ENCODE measurements at places on chromosomes 2 and 18.
A peak's percentile ranks its signal among the peaks of the same experiment; 100 is the strongest.

DNA sequence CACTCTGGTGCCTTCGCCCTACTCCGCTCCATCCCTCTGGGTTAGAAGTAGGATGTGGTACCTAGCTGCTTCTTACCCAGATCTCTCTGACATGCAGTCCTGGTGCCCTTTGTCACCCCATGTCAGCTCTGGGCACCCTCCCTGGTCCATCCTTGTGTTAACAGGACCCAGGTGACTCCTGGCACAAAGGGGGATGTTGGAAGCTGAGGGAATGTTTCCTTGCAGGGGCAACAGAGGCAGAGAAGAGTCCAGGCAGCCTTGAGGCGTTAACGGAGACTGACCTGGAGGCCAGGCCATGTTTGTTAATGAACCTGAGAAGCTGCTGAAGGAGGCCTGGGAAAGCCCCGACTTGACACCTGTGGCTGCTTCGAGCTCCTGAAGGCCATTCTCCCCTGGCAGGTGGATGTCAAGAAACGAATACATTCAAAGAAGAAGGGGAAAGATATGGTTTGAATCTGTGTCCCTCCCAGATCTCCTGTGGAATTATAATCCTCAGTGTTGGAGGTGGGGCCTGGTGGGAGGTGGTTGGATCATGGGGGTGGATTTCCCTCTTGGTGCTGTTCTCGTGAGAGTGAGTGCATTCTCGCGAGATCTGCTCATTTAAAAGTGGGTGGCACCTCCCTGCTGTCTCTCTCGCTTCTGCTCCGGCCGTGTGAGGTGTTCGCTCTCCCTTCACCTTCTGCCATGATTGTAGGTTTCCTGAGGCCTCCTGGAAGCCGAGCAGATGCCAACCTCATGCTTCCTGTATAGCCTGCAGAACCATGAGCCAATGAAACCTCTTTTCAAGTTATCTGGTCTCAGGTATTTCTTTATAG, 31.4 kb downstream of the NPPC start:
- DNase-seq, result no peak

GRCh38 chr2:200962811-200963123, 693 bp downstream of the ORC2 start:
- DNase-seq, result no peak

GRCh38 chr2:237259201-237259600, 154.8 kb downstream of the COL6A3 start:
- no peak for DNase-seq

- DNase-seq, result no peak
Observed at GRCh38 chr18:10850216-10850615, 299.2 kb downstream of the PIEZO2 start.

DNA sequence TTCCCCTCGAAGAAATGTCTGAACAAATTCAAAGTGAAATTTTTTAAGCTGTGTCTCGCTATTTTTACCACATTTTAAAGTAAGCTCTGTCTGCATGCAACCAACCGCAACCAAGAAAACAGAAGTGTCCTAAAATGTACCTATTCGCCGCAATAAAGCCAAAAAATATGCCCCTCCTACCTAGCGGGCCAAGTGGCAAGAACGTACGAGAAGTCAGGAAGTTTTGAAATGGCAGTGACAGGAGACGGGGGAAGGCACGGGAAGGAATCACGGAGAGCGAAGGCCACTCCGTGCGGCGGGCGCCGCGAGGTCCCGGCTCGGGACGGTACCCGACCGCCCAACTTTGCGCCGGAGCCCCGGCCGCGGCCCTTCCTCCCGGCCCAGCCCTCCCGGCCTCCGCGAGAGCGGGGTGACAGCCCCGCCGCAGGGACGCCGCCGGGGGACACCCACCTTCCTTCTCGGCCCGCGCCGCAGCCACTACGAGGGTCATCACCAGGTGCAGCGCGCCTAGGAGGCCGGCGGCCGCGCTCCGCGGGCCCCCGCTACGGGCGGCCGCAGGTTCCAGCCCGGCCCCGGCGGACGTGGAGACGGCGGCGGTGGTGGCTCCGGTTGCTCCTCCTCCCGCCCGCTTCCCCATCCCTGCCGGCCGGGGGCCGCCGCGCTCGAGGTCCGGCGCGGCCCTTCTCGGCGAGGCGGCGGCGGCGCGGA, 568 bp downstream of the TMEM131 start:
- peak; percentile 14 for DNase-seq

DNA sequence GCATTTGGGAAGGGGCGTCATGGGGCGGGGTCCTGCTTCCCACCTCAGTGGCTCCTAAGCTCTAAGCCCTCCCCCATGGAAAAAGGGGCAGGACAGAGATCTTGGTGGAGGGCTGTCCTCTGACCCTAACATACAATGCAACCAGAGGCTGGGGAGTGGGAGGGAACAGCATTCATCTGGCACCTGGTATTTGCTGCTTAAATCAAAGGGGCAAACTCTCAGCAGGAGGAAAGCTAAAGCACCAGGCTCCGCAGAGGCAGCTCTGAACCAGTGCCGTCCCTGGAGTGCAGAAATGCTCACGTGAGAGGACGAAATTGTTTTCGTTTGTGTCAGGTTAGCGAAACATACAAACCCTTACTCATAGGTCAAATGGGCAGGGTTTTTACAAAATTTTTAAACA, 92.7 kb upstream of the PXDN start:
- DNase-seq, result no peak

GRCh38 chr2:101371636-101372035, 15.7 kb downstream of the CREG2 start:
- DNase-seq, result no peak

GRCh38 chr2:11168488-11168887, 13.2 kb downstream of the SLC66A3 start:
- no peak for DNase-seq

DNA sequence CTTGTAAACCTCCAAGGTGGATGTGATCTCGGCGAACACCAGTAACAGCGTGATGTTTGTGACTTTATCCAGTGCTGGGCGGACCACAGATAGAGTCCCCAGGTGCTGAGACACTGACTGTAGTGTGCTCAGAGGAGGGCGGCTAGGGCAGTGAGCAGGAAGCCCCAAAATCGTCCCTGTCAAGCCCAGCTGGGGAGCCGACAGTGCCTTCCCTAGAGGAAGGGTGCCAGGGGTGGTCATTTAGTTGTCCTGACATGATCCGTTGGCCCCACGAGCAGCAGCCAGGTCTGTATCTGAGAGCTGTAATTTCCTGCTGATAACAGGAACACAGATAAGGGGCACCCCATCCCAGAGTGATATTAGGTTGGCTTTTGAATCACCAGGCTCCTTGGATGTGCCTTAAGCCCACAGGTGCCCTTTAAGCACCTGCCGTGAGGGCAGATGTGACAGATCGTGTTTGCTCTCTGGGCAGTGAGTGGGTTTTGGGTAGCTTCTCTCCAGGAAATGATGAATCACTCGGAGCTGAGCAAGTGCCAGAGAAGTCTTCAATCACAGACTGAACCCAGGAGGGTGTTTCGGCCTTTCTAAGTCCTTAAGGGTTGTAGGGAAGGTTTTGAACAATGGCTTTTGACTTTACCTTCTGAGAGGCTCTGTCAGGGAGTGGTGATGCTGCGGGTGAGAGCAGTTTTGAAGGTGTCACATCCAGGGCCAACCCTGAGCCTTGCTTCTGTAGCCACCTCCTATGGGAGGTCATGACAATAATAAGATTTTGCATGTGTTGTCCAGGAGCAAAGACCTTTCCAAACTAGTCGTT, 7.7 kb downstream of the LPIN1 start:
- DNase-seq, result no peak

GRCh38 chr2:197576631-197577030, 60.8 kb downstream of the MOB4 start:
- DNase-seq, result no peak

GRCh38 chr2:120110507-120110906, 97.6 kb downstream of the EPB41L5 start:
- no peak for DNase-seq

DNA sequence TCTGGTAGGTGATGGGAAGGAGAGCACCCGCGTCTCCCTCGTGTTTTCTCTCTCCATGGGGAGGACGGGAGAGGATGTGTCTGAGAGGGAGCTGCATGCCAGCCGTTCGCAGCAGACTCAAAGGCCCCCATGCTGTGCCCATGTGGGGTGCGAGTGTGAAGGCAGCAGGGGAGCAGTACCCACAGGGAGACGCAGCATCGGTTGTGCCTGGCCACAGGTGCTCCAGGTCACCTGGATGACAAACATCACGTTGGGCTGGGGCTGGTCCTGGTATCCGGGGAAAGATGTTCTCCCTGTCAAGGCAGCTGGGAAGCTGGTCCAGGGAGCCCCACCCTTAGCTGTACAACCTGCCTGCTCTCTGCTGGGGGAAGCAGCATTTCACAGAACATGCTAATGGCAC, 119.5 kb upstream of the SALL3 start:
- no peak for DNase-seq

DNA sequence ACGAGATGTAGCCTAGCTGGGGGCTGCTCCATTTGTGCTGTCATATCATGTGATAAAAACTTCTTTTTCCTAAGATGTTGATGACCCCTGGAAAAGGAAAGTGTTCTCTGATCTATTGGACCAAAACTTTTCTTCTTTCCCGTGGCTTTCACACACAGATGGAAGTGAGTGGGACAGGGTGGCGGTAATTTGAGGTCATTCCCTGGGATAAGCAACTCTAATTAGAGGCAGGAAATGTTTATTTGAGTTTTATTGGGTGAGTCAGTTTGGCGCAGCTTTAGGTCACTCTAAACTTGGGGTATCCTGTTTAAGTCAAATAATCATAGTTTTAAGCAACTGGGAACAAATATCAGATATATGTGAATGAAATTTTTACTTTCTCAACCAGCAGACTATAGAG, 221.0 kb upstream of the EPAS1 start:
- DNase-seq, result no peak

GRCh38 chr2:181178130-181178529, 197.7 kb downstream of the UBE2E3 start:
- DNase-seq, result no peak

DNA sequence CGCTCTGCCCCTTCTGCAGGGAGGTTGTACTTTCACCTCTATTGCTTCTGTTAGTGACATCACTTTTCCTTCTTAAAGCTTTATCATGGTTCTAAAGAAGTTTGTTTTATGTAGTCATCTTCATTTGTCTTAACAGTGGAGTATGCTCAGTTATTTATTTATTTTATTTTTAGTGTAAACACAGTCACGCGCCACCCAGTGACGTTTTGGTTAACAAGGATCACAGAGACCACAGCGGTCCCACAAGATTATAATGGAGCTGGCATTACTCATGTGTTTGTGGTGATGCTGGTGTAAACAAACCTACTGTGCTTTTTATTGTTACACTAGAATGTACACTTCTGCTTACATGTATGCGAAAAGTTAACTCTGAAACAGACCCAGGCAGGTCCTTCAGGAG, 89.9 kb downstream of the SOX11 start:
- no peak for DNase-seq

DNA sequence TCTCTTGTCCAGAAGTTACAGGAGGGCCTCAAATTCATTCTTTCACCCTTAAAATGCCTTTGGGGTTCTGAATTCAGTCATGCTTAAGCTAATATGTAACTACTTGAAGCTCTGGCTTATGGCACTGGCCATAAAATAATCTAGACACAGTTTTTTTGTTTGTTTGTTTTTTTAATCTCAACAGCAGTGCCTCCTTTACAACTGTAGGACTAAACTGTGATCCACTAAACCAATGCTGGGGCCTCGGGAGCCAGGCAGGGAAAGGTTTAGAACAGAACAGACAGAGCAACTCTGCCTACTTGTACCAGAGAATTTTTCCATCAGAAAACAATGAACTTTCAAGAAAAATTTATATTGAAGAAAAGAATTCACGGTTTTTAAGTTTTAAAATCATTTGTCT, 1.7 kb downstream of the STAM2 start:
- no peak for DNase-seq

GRCh38 chr18:77037567-77037966, 95.0 kb downstream of the MBP start:
- DNase-seq, result no peak

- DNase-seq, result peak; percentile 23
Observed at GRCh38 chr2:9779596-9780264, 63.5 kb upstream of the TAF1B start.

DNA sequence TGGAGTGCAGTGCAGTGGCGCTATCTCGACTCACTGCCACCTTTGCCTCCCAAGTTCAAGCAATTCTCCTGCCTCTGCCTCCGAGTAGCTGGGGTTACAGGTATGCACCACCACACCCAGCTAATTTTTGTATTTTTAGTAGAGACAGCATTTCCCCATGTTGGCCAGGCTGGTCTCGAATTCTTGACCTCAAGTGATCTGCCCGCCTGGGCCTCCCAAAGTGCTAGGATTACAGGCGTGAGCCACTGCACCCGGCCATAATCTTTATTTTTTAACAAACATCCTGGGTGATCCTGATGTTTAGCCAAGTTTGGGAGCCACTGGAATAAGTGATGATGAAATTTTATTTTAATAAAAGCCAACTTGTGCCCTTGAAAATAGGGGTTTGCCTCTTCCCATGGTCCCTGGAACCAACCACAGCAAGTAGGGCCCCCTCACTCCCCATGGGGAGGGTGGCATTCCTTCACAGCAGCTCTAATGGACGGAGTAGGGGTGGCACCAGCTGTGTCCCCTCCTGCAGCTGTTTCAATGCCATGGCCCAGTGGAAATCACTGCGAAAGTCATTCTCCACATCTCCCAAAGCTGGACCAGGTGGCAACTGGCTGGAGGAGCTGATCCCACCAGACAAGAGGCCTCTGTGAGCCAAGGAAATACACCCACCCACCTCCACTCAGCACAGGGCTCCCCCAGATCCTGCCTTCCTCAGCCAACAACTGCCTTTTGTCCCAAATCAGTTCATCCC, 194.8 kb downstream of the ZFP36L2 start:
- DNase-seq, result no peak

DNA sequence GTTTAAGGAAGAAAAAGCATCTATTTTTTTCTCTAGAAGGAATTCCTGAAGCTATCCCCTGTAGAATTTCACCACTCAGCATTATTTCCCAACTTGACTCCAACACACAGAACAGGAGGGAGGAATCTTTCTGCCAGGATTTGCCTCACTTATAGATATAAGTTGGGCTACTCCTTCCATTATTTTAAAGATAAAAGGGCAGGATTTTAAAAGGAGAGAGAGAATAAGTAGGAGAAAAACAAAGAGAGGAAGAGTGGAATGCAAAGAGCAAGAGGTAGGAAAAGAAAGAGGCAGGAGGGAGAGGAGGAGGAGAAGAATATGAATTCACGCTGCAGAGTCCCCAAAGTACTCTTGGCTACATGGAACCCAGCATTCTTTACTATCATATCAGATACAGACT, 182.5 kb downstream of the TCF4 start:
- no peak for DNase-seq

- DNase-seq, result no peak
Observed at GRCh38 chr2:213306316-213306942, 22.2 kb downstream of the SPAG16 start.

GRCh38 chr2:15758848-15759247, 167.2 kb downstream of the DDX1 start:
- DNase-seq, result no peak

GRCh38 chr2:218879776-218880101, 913 bp upstream of the WNT10A start:
- no peak for DNase-seq

All from stimulated activated CD8-positive, alpha-beta memory T cell treated with anti-CD3 and anti-CD28 coated beads, Interleukin-4, amount 100 ng/mL, for 1 hour (primary cell).